ENCODE measurements at places on chromosomes 3 and 15.

GRCh38 chr3:126347543-126348161 is 9.6 kb downstream of the KLF15 start:
- no peak for DNase-seq

GRCh38 chr3:42688016-42688415 is 2.7 kb downstream of the KLHL40 start:
- no peak for DNase-seq

- no peak for DNase-seq
Measured at GRCh38 chr15:89003865-89004725, 84.2 kb upstream of the ABHD2 start.

- no peak for DNase-seq
Measured at GRCh38 chr15:95910643-95911212, 419.8 kb upstream of the NR2F2 start.

- no peak for DNase-seq
Measured at GRCh38 chr15:27939246-27939645, 159.9 kb downstream of the OCA2 start.

DNA sequence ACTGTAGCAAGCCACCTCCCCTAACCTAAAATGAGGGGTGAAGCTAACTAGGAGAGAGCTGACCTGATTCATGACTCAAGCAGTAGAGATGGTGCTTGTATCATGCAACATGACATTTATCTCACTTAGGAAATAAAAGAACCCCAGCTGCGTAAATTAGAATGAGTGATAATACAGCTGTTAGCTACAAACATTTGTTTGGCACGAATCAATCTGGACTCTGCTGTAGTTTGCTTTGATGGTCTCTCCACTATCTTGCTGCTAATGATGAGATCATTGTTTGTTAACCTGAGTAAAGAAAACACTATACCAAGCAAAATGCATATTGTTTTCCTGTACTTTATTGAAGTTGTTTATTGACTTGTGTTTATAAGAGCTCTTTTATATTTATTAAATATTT is 92.6 kb downstream of the ALDH1A2 start:
- no peak for DNase-seq

- DNase-seq: no peak
Measured at GRCh38 chr3:178546079-178546478, 9.8 kb downstream of the KCNMB2 start.

GRCh38 chr15:62165104-62165792 is at the start of gene C2CD4B:
Gene C2CD4B (minus strand): TSS chr15:62165285. CDS start chr15:62164984, 301 bp downstream.
- DNase-seq: no peak

- DNase-seq: no peak
Measured at GRCh38 chr3:12997387-12997786, 75.8 kb downstream of the IQSEC1 start.

DNA sequence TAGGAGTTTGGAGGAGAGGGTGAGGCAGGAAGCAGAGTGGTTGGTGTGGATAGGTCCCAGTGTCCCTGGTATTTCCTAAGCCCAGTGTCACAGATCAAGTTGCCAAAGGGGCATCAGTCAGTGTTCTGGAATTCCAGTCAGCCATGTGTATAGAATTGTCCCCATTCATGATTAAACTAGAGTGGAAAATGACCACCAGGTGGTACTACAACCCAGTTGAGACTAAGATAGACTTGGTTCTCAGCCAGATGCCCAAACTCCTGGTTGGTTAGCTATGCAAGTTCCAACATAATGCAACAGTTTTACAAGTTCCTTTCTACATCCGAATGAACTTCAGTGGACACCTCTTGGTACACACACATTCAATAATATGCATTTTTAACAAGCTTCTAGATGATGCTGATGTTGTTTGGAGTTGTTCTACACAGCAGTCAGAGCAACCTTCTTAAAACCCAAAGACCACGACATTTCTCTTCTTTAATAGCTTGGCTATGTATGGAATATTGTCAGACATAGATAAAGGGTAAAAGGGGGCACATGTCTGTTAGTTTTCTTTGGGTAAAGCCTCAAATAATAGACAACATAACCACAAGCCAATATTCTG is 8.4 kb upstream of the ATR start:
- peak; percentile 40 for DNase-seq

DNA sequence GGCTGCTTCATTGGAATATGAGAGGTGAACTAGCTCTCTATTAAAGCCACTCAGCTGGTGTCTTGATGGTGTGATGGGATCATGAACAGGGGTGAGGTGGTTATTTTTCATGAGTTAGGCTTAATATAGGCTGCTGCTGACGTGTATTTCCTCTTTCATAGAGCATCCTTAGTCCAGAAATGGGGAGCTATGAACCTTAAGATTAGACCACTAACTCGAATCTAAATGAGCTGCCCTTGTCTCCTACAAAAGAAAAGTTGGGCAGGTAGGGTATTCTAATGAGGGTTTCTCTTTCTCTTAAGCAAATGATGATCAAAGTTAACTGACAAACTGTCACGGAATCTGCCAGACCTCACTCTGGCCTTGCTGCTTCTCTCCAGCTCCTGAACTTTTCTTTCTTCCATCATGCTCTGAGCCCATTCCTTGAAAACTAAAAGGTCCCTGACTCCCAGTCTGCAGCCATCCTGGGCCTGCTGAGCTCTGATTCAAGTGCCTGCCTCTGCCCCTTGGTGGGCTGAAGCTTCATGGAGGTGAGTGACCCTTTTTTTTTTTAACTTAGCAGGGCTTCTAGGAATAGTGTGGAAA is at the start of gene TRIM69:
Gene TRIM69 (plus strand): TSS at position 348 of the 585 bp plus-strand sequence. CDS start 177 bp downstream, at position 525.
- DNase-seq: no peak

GRCh38 chr15:74878273-74878672 is 5.1 kb upstream of the SCAMP2 start:
- DNase-seq: no peak

DNA sequence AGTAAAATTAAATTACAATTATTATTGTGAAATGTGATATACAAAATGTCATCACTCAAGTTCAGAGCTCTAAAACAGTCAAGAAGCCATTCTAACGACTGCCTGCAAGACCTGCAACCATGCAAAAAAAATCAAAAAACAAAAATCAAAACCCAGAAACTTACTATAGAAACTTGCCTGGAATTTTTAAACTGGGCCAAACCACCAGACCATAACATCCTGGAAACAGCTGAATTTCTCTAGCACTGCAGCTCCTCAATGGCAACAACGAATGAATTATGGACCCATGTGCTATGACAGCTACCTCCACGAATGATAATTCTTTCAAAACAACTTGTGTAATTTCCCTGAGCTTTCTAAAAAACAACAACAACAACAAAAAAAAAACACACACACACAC is 130.0 kb upstream of the KCNMB2 start:
- DNase-seq: no peak

- DNase-seq: no peak
Measured at GRCh38 chr15:25732191-25732590, 130.9 kb downstream of the ATP10A start.

GRCh38 chr15:57553526-57553925 is 38.2 kb upstream of the MYZAP start:
- no peak for DNase-seq

DNA sequence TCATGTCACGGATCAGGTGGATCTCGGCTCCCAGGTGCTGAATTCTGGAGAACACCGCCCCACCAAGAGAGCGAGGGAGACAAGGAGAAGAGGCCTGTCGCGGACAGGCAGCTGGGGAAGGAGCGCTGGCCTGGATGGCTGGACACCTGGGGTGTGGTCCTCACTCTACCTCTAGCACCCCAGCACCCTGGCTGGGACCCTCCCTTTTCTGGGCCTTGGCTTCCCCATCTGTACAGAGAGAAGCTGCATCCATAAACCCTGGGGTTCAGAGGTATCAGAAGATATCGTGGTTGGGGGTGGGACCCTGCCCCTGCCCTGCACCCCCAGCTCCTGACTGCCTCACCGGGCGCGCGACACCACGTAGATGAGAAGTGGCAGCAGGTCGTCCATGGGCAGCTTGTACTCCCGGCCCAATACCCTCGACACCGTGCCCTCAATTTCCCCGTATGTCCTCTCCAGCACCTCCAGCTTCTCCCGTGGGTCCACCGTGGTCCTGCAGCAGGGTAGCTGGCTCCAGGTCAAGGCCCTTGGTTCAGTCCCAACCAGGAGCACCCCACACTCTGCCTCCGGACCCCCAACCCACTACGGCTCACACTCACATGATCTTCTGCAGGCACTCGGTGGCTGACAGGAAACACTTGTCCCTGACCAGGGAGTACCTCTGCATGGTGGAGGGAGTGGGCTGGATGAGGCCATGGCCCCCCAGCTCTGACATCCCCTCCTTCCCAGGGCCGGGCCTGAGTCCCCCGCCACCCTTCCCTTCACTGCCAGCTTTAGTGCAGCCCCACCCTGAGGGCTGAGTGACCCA is 21.7 kb downstream of the ALS2CL start:
- DNase-seq: no peak

DNA sequence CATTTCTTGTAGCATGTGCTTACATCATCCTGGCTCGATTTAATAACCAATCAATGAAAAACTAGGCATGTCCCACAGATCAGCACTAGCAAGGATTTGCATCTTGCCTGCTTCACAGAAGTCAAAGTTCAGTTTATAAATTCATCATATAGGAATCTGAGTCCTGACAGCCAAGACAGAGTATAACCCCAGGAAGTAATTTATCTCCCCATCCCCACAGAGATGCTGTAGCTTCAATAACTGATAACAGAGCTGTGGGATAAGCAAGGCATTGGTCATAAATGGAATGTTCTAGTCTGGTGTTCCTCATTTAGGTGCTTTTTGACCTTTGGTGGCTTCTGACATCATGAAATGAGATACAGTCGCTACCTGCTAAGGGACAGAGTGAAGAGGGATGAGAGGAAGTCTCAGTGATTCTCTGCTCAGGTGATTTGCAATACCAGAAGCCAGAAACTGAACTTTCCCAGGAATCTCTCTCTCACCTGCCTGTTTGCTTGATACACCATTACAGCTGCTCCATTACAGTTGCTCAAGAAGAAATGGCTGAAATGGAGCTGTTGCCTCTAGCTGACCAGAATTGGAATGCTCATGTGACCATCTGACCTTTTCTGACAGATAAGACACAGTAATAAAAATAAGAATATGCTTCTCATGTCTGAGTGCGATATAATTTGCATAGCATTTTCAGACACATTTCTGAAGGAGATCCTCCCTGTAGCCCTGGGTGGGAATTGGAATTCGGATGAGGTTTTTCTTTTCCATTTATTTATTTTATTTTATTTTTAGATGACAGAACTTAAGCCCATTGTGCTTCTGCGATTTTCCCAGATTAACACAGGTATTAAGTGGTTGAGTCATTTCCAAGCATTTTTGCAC is 217.1 kb upstream of the KCNMB2 start:
- no peak for DNase-seq

Measured in CD4-positive, alpha-beta T cell treated with Interleukin-4 for 4 hours (primary cell).